CD4-positive, alpha-beta T cell treated with Interleukin-2 at 100 ng/mL for 4 hours (primary cell): ENCODE measurements at places on chromosomes 1 and 21.

GRCh38 chr1:59043796-59044195 lies 253.1 kb upstream of the FGGY start:
- no peak for DNase-seq

DNA sequence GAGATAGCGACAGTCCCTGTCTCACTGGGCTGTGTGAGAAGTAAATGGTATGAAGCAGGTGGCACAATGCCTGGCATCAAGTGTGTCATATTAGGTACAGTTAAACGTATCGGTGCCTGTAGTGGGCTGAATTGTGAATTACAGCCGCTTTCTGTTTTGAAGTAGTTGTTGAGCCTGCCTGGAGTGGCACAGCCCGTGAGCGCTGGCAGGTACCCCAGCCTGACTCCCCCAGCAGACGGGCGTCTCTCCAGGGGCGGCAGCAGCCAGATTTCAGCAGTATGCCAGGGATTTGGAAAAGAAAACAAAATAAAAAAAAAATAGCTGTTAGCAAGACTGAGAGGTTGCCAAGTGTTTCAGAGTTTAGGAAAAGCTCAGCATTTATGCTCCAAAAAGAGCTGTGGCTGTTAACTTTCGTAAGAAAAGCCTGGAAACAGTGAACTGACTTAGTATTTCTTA lies 26.6 kb upstream of the GPR153 start:
- no peak for DNase-seq

GRCh38 chr21:15370462-15370975 lies 305.7 kb upstream of the NRIP1 start:
- DNase-seq, result no peak

DNA sequence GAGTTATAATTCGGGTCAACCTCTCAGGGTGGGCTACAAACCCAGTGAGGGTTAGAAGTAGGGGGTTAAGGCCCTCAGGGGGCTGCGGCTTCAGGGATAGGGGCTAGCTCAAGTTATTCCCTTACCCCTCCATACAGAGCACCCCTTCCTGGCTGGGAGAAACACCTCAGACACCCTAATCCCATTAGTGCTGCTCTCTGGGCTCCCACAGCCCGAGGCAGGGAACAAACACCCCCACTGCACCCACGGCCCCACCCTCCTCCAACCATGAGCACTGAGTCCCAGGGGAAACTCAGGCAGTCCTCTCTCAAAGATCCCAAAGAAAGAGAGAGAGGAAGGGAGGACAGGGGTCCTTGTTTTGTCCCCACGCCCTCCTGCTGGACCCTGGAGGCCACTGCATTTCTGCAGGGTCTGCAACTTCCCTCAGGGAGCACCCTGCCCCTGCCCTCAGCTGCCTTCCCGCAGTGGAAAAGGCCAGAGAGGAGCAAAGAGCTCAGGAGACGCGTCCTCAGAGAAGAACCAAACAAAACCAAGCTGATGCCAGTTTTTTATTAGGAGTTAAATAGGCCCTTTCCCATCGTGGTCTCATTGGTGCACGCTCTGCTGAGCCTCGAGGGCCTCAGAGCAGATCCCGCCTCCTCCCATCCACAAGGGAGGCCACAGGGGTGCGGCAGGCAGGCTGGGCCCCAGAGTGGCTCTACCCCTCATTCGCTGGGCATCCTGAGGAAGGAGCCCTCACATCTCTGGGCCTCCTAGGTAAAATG lies 1.4 kb upstream of the S100A4 start:
- no peak for DNase-seq

GRCh38 chr1:58926152-58926551 lies 142.3 kb upstream of the JUN start:
- DNase-seq, result no peak

- no peak for DNase-seq
Measured at GRCh38 chr1:170853302-170853701, 82.0 kb upstream of the MROH9 start.

DNA sequence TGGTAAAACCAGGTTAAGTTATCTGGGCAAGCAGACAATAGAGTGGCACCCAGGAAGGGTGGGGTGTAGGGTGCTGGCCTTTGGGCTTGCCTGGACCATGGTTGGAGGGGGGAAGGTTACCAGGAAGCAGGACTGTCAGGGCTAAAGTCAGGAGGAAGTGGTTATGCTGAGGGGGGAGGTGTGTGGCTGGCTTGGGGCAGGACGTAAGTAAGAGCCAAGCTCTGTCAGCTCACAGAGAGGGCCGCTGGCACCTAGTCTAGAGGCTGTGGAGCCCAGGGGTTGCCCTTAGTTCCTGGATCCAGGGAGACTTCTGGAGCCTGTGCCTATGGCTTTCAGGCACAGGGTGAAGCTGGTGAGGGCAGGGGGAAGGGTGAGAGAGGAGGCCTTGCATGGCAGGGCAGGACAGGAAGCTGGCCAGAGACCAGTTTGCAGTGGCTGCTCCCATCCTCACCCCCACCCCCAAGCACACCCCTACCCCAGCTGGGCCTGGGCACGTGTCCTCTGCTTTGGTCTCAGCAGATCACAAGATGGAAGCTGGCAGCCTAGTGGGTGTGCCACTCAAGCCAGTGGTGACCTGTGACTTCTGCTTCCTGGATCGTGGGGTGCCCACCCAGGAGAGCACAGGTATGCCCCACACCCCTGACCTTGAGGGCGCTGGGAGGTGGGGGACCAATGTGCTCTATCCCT lies 20.5 kb upstream of the SMYD3 start:
- no peak for DNase-seq

GRCh38 chr1:84930831-84931230 lies 37.8 kb upstream of the LPAR3 start:
- no peak for DNase-seq

- DNase-seq, result peak; percentile 40
Measured at GRCh38 chr1:6794164-6794563, 8.9 kb downstream of the CAMTA1 start.

DNA sequence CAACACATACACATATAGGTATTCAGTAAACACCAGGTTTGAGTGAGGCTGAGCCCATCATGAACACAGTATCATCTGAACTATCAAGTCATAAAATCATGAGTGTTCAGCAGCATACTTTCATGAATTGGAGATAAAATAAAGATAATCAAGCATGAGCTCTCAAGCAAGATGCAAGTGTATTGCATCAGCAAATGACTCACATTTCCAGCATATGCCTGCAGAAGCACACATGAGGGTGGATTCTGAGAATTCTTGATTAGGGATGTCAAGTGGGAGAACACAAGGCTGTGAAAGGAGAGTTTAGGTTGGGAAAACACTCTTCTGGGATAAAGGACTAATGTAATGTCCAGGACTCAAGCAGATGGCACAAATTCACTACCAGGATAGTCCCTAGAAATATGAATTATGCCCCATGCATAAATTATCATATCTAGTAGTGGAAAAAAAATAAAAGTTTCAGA lies 299.2 kb downstream of the SRGAP2C start:
- DNase-seq, result no peak

DNA sequence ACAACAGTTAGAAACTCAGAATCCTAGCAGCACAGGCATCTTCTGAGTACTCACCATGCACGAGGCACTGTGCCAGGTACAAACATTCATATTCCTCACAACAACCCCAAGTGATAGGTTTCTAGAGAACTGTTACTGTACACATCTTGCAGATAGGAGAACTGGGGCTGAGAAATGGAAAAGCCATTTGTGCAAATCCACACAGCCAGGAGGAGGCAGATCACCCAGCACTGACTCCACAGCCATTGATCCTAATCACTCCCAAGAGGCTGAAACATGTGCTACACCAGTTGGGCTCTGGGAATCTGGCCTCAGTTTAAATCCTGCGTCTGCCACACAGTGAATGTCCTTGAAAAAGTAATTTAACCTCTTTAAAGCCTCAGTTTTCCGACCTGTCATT lies 151.0 kb downstream of the ST6GALNAC5 start:
- no peak for DNase-seq

DNA sequence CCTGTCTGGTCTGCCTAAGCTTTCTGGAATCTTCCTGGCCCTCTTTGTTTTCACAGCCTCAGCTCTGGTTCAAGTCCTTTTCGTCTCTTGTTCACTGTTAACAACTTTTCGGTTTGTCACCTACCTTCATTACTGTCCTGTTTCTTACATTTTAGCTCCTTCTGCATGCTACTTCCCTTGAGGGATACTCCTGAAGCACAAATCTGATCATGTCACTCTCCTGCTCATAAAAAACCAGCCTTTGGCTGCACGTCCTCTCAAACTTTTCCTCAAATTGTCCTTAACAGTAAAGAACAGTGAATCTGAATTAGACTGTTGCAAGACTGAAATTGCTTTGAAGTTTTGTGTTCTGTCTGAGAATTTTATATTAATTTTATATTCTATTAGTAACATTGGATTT lies 3.3 kb downstream of the RAVER2 start:
- DNase-seq, result no peak

DNA sequence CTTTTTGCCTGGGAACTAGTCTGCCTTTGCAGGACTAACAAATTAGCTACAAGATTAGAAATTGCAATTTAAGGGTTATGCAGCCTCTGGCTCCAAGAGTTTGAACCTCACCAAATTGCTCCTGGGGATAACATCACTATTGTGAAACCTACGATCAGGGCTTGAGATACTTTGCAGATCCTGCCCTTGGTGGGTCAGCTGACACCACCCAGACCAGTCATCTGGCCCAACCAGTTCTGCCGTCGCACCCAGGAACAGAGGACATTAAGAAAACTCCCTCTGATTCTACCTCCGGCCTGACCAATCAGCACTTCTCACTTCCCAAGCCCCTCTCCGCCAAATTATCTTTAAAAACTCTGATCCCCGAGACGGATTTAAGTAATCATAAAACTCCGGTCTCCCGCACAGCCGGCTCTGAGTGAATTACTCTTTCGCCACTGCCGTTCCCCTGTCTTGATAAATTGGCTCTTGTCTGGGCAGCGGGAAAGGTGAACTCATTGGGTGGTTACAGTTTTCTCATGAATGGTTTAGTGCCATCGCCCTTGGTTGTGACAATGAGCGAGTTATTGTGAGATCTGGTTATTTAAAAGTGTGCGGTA lies 32.9 kb upstream of the B3GALT5 start:
- DNase-seq, result no peak

GRCh38 chr21:43034826-43035225 lies 40.8 kb downstream of the CBS start:
- no peak for DNase-seq

DNA sequence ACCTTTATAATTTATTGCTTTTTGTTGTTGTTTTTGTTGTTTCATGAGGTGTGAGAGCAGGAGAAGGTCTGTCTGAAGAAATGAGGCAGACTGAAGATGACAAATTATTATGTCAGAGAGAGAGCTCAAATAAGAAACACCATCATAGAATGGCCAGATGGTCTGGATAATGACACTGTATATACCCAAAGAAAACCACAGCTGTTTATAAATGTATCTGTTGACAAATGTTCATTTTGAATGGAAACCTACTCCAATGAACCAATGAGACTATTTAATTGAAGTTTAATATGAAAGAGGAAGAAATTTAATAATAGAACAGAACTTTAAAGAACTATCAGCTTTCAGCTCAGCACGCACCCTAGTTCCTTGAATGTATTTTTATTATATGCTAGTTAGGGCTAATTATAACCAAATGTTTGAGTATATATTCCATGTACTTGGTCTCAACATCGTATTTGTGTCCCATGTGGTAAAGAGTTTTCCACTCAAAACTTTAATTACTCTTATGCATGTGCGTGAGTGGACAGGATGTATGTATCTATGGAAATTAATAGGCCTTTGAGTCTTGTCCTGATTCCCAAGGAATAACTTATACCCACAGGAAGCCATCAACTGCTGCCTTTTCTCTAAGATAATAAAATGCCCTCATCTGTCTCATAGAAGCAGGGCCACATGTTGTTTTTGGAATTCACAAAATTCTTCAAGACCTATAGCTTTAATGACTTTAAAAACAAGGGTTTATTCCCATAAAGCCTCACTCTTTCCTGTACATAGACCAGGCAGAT lies 202.7 kb downstream of the KCNK2 start:
- DNase-seq, result no peak

DNA sequence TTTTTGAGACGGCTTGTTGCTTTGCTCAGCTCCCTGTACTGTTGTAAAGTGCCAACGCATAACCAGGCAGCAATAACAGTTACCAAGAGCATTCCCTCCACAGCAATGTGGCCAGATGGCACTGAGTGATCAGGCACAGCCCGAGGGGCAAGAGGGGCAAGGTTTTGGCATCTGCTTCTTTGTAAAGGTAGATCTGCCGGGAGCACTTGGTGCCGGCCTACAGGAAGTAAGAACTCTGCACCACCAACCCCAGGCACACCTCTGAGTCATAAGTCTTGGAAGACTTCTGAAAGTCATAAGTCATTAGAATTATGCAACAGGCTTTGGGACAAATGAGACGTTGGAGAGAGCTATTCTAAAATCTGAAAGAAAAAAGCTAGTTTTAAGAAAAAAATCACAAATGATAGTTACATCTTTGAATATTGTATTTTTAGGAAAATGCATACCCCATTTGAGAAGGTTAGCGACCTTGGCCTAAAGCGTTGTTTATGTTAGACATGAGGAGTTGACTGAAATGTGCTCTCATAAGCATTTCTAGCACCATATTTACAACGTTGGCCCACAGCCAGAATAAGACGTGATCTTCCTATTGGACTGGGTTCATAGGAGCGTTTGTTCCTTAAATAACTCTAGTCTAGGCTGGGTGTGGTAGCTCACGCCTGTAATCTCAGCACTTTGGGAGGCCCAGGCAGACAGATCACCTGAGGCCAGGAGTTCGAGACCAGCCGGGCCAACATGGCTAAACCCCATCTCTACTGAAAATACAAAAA lies 37.7 kb upstream of the MAP10 start:
- no peak for DNase-seq

DNA sequence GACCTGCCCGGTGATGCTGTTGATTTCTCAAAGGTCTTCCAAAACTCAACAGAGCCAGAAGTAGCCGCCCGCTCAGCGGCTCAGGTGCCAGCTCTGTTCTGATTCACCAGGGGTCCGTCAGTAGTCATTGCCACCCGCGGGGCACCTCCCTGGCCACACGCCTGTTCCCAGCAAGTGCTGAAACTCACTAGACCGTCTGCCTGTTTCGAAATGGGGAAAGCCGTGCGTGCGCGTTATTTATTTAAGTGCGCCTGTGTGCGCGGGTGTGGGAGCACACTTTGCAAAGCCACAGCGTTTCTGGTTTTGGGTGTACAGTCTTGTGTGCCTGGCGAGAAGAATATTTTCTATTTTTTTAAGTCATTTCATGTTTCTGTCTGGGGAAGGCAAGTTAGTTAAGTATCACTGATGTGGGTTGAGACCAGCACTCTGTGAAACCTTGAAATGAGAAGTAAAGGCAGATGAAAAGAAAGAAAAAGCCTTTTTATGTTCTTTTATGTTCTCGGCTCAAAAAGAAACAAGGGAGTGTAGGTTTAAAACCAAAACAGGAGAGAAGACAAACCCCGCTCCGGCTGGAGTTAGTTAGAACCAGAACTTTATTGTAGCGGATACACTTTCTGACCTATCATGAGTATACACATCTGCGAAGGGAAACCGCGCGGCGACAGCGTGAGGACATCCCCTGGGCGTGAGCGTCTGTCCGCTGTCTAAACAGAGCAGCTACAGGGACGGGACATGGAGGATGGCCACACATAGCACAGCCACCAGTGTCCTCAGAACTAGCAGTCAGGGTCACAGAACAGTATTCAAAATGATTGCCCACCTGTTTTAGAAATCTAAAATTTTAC lies 77.1 kb downstream of the PIK3CD start:
- peak; percentile 57 for DNase-seq
